ENCODE measurements at places on chromosomes 2 and 18. TPM values are rescaled to one million over a fixed set of nuclear protein-coding genes. Genes with fewer than 3 reads are reported as not detected.
A peak's percentile ranks its signal among the peaks of the same experiment; 100 is the strongest.

The EMX1 gene
- not detected for polyA plus RNA-seq

- H3K27me3 ChIP-seq, result no peaks in the 10 kb centered on the region
- DNase-seq, result no peak
- H3K4me3 ChIP-seq, result no peak overlapping the region
- no peak overlapping the region for H3K27ac ChIP-seq
These were observed 44.7 kb downstream of the NEDD4L start for GRCh38 chr18:58088691-58089065.

DNA sequence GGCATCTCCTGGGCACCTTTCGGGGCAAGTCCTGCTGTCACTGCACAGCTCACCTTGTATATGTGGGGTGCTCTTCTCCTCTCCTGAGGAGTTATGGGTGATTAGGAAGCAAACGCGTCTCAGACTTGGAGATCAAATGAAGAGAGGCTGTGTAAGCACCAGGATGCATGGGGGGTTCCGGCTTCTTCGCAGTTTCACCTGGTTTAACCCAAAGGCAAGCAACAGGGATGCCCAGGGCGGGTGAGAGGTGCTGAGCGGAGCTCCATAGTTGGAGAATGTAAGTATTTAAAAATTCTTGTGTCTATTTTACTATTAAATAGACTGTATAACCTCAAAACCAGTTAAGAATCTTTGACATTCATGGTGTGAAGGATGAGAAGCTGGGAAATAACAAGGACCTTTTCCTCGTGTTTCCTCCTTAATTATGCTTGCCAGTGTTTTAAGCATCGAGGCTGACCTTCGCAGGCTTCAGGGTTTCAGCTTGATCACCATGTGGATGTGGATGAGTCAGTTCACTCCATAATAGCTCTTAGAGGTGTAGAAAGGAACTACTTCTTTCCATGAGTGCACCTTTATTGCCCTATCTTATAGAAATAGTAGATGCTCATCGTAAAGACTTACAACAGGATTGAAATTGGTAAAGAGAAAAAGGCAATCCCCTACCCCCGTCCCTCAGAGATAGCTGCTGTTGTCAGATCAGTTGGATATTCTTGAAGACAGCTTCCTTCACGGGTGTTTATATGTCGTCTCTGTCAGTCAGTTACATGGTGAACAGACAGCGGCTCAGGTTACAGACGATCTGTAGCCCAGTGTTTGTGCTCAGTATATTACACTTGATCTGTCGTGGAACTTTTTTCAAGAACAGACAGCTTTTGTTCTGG is 201.1 kb downstream of the AGAP1 start:
- H3K27me3 ChIP-seq, result peaks cover 4% of the 10 kb centered on the region
- H3K4me3 ChIP-seq, result no peak overlapping the region
- no peaks in the 10 kb centered on the region for H3K36me3 ChIP-seq
- DNase-seq, result no peak

The WNT6 gene
- polyA plus RNA-seq, result 0.44 TPM

- H3K4me3 ChIP-seq, result peak overlapping the region; percentile 83
- H3K4me1 ChIP-seq, result peaks cover 98% of the 10 kb centered on the region
- DNase-seq, result peak; percentile 84
- H3K27ac ChIP-seq, result peak overlapping the region; percentile 99
These were observed 67.9 kb downstream of the DGKD start for GRCh38 chr2:233422050-233422639.

The RTN4 gene
- 55.1 TPM for polyA plus RNA-seq

- no peak overlapping the region for H3K4me3 ChIP-seq
- DNase-seq, result no peak
- no peak overlapping the region for H3K27ac ChIP-seq
- peaks cover 8% of the 10 kb centered on the region for H3K27me3 ChIP-seq
These were observed 18.8 kb upstream of the ENOSF1 start for GRCh38 chr18:731185-731584.

The ANKRD23 gene
- 1.0 TPM for polyA plus RNA-seq

Measured in naive B cell (primary cell).